Uterus (tissue), 4 donors: ENCODE measurements at places on chromosomes 5 and 9. TPM values are rescaled to one million over a fixed set of nuclear protein-coding genes. Genes with fewer than 3 reads are reported as not detected.

DNA sequence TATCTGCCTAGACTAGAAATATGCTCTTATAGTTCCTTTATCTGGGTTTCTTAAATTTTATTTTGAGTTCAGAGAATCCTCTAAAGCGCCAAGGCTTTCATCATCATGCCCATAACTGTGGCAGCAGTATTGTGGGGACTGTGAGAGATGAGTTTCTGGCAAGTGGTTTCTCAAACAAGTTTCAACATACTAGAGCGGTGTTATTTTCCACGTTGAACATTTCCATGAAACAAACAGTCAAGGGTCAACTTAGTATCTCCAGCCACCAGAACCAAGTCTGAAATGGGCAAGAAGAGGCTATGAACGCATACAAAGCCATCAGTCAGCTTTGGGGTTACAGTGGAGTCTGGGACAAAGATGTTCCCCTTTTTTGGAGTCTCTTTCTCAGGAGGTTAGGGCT, 40.3 kb downstream of the SERINC5 start:
- no peak for DNase-seq

- DNase-seq = no peak
These were observed 21.6 kb downstream of the RNF145 start for GRCh38 chr5:159187719-159188118.

The TNFSF15 gene
- 3.3 TPM for total RNA-seq

GRCh38 chr9:113587471-113588031, 124.0 kb downstream of the RGS3 start:
- peak; percentile 56 for DNase-seq

GRCh38 chr5:56638768-56639238, 176.5 kb upstream of the MAP3K1 start:
- DNase-seq = no peak

GRCh38 chr5:158502686-158503085, 597.0 kb downstream of the EBF1 start:
- DNase-seq = no peak

GRCh38 chr9:90878562-90878961, 76.9 kb downstream of the SYK start:
- no peak for DNase-seq

The SCGB3A2 gene
- total RNA-seq = not detected

DNA sequence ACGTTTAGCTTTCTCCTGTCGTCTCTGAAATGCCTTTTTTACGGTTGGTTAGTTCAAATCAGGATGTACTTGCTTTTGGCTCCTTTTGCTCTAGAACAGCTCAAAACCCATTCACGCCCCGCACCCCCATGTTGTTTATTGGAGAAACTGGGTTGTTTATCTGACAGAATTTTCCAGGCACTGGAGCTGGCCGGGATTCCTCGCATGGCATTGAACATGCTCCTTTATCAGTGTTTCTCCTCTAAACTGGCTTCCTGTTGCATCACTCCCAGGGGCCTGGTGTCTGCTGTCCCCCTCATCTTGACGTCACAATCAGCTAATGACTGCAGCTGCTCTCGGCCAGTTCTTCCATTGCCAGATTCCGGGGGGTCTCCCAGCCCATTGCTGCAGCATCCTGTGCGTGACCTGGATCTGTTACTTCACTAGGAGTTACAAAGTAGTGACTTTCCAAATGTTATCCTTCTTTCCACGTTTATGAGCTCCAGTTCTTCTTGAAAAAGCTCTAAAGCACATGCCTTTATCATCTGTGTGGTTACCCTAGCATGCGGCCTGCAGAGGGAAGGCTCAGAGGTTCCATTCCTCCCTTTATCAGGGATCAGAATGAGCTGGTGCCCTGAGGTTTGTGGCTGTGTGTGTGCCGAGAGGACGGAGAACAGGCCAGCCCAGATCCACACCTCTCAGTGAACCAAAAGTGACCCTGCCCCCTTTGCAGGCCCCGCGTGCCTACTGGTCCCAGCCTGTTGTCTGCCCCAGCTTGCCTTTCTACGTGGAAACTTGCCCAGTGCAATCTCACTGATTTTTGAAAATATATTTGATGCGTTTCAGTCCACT, 27.5 kb downstream of the FAM163B start:
- no peak for DNase-seq

- DNase-seq = no peak
These were observed 333.7 kb downstream of the CWC27 start for GRCh38 chr5:65102371-65102975.

The PTGR1 gene
- 0.77 TPM for total RNA-seq

The PCDHA9 gene
- 1.2 TPM for total RNA-seq
